ENCODE measurements at places on chromosomes 1 and 21. TPM values are rescaled to one million over a fixed set of nuclear protein-coding genes. Genes with fewer than 3 reads are reported as not detected.

LIN28A gene
- total RNA-seq = not detected

GJA5 gene
- 1.2 TPM for total RNA-seq

LRRC47 gene
- total RNA-seq = 49.0 TPM

ALX3 gene
- total RNA-seq = not detected

IL20 gene
- total RNA-seq = not detected

CLIC6 gene
- 84.9 TPM for total RNA-seq

GBP6 gene
- not detected for total RNA-seq

CYP4A22 gene
- total RNA-seq = not detected

TSTD1 gene
- total RNA-seq = 24.6 TPM

RIMKLA gene
- total RNA-seq = 1.9 TPM

ATP1A2 gene
- total RNA-seq = 7.0 TPM

CDC14A gene
- total RNA-seq = 31.0 TPM

C1orf226 gene
- total RNA-seq = 4.3 TPM

PTAFR gene
- total RNA-seq = not detected

DNM3 gene
- total RNA-seq = 13.8 TPM

SHISA4 gene
- 33.3 TPM for total RNA-seq

DENND2D gene
- total RNA-seq = 36.0 TPM

SELL gene
- 11.9 TPM for total RNA-seq

CIART gene
- 31.5 TPM for total RNA-seq

S100PBP gene
- 40.6 TPM for total RNA-seq

PLA2G2A gene
- 18.5 TPM for total RNA-seq

SLC9C2 gene
- not detected for total RNA-seq
